NCI-H510A (cell line): ENCODE measurements at places on chromosomes 2 and 18.

DNA sequence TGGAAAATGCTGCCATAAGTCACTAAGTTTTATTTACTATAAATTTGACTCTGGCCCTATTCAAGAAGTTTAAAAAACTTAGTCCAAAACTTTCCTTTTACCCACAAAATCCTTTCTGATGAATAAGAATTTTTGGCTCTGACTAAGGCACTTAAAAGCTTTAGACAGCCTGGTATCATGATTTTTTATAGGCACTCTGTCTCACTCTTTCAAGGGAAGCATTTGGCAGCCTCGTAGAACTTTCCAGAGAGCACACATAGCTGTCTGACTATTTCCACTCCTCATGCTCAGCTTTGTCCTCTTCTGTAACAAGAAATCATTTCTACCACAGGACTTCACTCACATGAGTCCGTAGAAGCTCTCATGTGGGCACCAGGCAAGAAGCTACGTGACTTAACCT, 32.3 kb upstream of the XDH start:
- no peak for DNase-seq

DNA sequence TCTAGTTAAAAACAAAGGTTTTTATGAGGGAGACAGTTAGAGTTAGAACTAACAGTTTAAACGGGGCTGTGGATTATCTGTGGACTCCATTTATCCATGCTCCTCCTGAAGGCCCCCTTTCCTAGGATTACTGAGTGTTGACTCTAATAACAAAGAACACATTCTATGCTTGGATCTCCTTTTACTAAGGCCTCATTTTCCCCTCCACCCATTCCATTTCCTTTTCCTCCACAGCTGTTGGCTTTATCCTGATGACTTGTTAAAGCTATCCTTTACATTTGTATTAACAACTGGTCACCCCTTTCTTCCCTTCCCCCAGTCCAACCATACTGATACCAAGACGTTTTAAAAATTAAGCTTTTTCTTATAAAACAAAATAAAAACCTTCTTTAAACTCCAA, 220.6 kb downstream of the SRBD1 start:
- DNase-seq = no peak

- no peak for DNase-seq
Observed at GRCh38 chr18:23194155-23194996, 59.1 kb downstream of the CABLES1 start.

- no peak for DNase-seq
Observed at GRCh38 chr2:131009713-131010475, 83.4 kb downstream of the FAM168B start.

DNA sequence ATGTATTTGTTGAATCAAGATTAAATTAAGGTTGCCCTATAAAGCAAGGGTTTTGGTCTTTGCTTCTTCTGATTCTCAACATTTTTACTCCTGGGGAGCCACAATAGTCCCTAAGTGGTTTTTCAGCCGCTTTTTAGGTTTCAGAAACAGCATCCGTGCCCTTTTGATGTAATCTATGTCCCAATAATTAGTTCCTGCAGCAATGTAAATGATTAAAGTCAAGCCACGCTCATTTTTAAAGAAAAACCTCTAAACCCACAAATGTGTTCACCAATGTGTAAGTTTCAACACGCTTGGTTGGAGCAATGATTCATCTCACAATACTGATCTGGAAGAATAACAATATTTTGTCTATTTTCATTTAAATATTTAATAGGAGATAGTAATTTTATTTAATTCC, 5.6 kb downstream of the ARL4C start:
- DNase-seq = no peak

GRCh38 chr2:230660294-230661060, 52.2 kb upstream of the CAB39 start:
- DNase-seq = no peak

GRCh38 chr2:90069290-90069894, 1377.9 kb downstream of the RPIA start:
- no peak for DNase-seq

GRCh38 chr2:58025150-58025933, 21.3 kb upstream of the VRK2 start:
- DNase-seq = no peak

DNA sequence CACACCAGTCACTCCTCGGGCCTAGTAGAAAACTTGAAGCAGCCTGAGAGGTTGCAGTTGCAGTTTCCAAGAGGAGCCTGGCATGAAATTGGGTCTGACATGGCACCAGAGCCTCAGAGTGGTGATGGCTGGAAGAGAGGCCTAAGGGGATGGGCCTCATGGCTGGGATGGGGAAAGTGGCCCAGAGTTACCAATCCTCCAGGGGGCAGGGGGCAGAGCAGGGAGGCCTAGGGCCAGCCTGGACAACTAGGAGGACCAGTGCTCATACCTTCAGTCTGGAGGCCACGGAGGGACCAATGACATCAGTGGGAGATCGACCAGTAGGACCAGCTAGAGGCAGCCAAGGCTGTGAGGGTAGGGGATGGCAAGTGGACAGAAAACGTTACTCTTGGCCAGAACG, 15.1 kb upstream of the ADCY3 start:
- DNase-seq = no peak

GRCh38 chr18:3653851-3654441, 204.0 kb downstream of the TGIF1 start:
- no peak for DNase-seq

DNA sequence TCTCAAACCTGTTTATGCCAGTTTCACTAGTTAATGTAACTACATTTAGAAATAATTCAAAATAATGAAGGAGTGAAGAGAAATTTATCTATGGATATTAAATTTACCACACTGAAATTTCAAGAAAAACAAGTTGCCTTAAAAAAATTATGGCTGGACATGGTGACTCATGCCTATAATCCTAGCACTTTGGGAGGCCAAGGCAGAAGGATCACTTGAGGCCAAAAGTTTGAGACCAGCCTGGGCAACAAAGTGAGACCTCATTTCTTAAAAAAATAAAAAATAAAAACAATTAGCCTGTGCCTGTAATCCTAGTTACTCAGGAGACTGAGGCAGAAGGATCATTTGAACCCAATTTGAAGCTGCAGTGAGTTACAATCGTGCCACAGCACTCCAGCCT, 29.9 kb downstream of the HDLBP start:
- no peak for DNase-seq

GRCh38 chr18:58466636-58467205, 162.2 kb downstream of the ALPK2 start:
- no peak for DNase-seq

GRCh38 chr2:74764429-74765272, 69.3 kb upstream of the HK2 start:
- DNase-seq = no peak

- DNase-seq = no peak
Observed at GRCh38 chr2:215958257-215958656, 55.1 kb downstream of the MREG start.

DNA sequence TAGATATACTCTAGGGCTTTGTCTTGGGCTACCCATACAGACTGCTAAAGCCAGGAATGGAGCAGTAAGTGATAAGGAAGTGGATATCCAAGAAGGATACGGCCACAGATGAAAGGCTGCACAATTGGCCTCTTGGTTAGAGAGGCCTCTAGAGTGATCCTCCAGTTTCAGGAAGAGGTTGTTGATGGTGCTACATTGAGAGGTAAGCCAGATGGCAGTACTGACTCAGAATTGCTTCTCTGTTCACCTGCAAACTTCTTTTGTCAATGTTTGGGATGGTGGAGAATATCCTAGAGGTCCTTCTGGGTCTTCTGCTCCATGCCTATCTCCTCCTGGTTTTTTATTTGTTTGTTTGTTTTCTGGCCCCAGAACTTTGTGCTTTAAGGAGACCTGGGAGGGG, 226.8 kb upstream of the LRRTM1 start:
- DNase-seq = no peak

- DNase-seq = no peak
Observed at GRCh38 chr2:155944218-155944617, 388.3 kb downstream of the NR4A2 start.

- no peak for DNase-seq
Observed at GRCh38 chr2:203225423-203226039, 13.3 kb upstream of the CYP20A1 start.

- DNase-seq = no peak
Observed at GRCh38 chr2:109454765-109455394, 158.9 kb downstream of the SEPTIN10 start.

- no peak for DNase-seq
Observed at GRCh38 chr2:189424961-189425360, 16.3 kb upstream of the WDR75 start.

- no peak for DNase-seq
Observed at GRCh38 chr18:36101943-36102342, 27.2 kb downstream of the SLC39A6 start.

- DNase-seq = no peak
Observed at GRCh38 chr18:741931-742512, 29.6 kb upstream of the ENOSF1 start.

DNA sequence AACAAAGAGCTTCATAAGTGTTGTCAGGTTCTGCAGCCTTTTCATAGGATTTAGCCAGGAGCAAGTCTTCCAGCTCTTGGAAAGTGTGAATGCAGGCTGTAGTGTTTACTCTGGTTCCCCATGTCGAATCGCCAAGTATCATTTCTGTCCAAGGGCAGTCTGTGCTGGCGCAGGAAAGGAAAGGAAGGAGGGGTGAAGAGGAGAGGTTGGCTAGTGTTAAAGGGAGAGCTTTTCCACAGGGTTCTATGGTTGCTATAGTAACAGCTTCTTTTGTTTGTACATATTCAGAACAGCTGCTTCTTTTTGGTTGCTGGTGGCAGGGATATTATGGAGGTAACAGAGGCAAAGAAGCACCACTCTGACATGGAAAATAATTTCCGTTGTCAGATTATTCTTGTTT, 69.9 kb downstream of the KCNH7 start:
- DNase-seq = peak; percentile 82

- DNase-seq = no peak
Observed at GRCh38 chr2:65156041-65156440, 26.1 kb upstream of the RAB1A start.

GRCh38 chr18:56413862-56414261, 224.5 kb downstream of the TXNL1 start:
- DNase-seq = no peak

DNA sequence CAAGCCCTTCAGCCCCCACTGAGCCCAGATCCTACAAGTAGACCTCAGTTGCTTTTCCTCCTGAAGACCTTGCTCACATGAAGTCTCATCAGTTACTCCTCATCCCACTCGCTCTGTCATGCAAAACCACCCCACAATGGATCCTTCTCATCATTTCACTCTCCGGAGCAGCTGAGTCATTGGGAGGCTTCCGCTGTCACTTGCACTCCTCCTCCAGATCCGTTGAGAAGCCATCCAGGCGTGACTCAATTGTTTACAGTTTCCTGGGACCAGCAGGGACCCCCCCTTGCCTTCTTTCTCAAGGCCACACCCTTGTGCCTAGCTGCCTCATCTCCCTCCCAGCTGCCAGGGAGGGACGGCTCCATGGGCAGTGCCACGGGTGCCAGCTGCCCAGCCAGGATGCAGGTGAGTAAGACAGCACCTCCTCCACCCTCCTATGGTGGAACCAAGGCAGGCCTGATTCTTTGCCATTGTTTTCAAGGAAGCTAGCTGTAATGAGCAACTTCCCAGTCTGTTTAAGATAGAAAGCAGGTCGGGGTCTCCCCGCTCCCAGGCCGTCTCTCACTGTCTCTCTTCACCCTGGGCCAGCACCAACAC, 16.3 kb downstream of the GPR55 start:
- peak; percentile 93 for DNase-seq

DNA sequence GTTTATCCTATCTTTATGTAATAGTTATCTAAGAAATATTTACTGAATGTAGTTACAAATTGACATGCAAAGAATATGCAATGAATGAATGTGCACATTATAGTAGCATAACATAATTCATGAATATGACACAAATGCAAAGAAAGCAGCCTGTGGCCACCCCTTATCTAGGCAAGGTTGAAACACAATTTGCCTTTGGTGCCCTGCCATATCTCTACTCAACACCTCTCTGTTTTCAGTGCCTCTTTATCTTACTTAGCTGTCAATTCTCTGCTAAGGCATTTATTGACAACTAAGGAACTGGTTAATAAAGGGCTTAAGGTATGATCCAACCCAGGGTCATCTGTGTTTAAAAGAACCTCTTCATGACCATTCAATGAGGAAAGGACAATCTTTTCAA, 18.9 kb downstream of the REV1 start:
- no peak for DNase-seq

GRCh38 chr2:156401861-156402260, 34.3 kb upstream of the GPD2 start:
- DNase-seq = no peak

DNA sequence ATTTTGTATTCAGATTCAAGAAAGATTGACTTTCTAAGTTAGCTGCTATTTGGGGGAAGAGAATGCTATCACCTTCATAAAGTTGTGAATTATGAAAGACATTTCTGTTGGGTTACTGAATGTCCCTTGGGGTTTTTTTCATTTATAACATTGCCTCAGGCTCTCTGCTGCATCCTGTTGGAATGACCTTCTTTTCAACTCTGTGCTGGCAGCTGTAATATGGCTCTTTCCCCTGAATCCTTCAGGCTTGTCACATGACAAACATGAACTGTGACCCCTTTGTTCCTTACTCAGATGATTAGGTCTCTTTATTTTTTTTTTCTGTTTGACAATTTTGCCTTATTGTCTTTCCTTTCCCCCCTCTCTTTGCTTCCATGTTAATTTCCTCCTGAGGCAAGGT, 159.8 kb downstream of the TAF4B start:
- DNase-seq = no peak

DNA sequence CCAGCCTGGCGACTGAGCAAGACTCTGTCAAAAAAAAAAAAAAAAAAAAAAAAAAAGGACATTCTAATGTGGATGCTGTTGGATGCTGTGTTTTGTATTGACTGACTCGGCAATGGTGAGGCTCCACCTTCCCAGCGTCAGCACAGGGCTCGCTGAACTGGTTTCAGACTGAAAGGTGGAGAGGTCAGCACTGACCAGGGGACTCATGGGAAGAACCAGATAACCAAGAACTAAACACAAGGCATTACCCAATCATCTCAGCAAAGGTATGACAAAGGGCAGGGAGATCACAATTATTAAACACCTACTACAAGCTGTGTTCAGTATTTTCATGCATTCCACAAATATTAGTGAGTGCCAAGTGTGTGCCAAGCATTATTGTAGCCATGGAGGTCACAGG, 103.2 kb downstream of the LRATD1 start:
- DNase-seq = no peak

DNA sequence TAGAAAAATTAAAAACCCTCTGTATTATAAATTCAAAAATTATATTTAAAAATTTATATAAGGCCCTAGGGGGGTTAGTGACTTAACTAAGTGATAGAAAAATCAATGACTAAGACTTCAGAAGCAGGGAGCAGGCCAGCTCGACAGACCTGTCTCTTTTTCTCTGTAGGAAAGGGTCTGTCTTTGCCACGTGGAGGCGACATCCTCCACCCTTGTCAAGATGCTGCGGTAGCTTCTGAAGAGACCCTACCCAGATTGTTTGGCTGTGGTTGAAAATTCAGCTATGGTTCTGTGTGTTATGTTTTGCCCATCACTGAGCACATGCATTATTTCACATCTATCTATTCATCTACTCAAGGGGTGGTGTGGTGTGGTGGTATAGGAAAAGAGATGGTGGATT, 8.2 kb upstream of the SLC4A3 start:
- DNase-seq = no peak

DNA sequence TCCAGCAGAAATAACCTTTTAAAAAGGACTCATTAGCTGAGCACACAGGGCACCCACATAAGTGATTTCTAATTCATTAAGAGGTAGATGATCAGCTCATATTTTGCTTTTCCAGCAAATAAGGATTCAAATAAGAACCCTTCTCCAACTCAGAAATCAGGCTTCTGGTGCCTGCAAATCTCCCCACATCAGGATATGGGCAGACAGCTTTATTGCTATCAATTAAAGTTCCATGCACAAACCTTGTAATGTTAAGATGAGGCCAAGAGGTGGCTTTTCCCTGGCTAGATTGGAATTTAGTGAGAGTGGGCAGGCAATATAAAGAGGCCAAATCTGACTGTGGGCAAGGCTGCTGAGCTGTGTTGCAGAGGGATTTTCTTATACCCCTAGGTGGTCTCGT, 193.6 kb downstream of the SH3RF3 start:
- no peak for DNase-seq
